Ascending aorta (tissue), 2 donors: ENCODE measurements at places on chromosomes 4 and X.

DNA sequence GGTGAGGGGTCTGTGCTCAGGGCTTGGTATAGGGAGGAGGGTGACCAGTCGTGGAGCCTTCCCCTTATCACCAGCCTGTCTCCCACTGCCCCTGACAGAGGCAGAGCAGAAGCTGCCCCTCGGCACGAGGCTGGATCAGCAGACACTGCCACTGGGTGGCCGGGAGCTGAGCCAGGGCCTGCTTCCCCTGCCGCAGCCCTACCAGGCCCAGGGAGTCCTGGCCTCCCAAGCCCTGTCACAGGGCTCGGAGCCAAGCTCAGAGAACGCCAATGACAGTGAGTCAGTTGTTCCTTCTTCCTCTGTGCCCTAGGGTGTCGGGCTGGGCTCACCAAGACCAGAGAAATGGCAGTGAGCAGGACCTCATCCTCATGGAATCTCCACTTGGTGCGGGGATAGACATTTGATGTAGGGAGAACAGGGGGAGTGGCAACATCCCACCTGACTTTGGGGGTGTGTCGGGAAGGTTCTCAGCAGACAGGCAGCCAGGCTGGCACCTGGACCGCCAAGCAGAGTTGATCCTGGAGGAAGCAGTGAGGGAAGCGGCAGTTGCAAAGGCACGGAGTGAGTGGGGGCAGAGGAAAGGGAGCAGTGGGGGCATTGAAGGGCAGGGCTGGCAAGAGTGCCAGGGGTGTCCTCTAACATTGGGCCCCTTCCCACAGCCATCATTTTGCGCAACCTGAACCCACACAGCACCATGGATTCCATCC is 14.3 kb upstream of the UBA1 start:
- DNase-seq, result no peak

GRCh38 chrX:135000516-135000915 is 9.7 kb downstream of the SMIM10 start:
- DNase-seq, result no peak

DNA sequence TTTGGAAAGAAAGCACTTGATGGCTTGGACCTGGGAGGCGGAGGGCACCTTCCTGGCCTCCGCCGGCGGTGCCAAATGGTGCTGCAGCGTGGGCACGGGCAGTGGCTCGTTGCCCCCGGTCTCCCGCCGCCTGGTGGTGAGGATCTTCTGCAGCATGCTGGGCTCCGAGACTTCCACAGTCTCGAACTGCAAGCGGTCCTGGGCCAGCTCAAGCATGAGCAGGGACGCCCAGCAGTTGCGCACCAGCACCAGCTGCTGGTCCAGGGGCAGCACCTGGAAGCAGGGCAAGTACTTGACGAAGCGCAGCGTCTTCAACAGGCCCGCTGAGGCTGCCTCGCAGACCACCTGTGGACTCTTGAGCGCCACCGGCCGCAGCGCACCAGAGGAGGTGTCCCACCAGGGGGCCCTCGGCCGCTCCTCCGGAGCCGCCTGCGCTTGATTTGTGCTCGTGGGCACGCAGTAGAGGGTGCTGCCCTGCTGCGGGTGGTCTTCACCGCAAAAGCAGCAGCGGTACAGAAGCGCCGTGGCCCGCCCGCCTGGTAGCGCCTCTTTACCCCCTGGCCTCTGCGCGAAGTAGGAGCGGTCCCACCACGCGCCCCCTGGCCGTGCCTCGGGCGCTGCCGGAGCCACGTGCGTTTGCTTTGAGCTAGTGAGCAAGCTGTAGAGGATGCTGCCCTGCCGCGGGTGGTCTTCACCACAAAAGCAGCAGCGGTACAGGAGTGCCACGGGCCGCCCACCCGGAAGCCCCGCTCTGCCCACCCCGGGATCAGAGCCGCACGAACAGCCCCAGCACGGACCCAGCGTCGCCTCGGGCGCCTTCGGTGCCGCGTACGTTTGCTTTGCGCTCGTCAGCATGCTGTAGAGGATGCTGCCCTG is 689 bp downstream of the NR0B1 start:
- DNase-seq, result no peak

DNA sequence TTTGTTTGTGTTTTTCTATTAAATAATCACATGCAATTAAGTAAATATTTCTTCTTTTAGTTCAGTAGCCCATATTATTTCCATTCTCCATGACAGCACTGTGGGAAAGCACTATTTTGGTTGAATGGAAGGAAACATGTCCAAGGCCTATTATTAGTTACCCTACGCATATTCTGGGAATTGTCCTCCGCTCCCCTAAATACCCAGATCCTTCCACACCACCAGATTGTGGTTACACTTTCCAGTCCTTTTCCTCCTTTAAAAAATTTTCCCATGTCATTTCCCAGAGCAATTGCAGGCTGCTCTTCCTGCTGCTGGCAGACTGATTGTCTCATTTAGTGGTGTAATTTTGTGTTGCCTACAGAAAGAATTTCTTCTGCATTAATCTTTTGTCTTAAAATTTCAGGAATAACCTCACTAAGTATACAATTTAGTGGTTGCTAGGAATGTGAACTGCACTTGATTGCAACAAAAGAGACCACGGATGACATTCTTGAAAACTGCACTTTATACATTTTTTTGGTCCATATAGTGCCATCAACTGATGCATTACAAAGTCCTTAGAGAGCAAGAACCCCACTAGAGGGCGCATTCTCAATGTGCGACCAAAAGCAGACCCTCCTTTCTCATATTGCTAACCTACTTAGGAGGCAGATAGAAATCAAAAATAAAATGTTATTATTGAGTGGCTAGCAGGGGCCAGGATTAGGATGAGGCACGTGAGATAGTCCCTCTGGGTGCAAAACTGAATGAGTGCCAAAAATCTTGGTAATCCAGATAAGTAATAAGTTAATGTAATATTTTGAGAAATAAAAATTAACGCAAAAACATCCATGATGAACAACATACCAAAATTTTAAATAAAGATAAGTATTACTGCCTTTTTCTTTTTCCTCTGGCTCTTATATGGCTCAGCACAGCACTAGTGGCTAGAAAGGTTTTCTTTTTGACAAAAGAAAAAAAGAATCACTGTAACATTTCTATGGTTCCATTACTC is 98.8 kb upstream of the IQCM start:
- no peak for DNase-seq

- DNase-seq, result no peak
Observed at GRCh38 chr4:73902817-73903547, 33.8 kb downstream of the CXCL1 start.

DNA sequence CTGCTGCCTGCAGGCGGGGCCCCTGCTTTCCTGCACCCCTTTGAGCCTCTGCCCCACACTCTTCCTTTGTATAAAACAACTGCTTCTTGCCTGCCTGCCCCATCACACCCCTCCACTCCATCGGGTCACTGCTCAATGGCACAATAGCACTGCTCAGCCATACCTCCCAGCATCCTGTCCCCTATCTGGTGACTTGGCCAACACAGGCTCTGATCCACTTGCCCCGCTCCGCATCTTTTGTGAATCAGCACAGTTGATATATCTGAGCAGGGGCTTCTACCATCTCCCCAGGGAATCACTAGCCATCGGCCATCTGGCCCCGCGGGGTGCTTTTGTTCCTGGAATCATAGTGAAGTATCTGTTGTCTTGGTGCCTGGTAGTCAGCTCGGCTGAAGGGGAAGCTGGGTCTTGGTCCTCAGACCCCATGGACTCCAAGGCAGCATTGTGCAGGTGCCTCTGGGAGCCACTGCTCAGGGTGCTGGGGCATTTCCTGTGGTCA is 45.3 kb downstream of the MAP7D3 start:
- DNase-seq, result no peak
